ENCODE measurements at places on chromosomes 2 and 18.

DNA sequence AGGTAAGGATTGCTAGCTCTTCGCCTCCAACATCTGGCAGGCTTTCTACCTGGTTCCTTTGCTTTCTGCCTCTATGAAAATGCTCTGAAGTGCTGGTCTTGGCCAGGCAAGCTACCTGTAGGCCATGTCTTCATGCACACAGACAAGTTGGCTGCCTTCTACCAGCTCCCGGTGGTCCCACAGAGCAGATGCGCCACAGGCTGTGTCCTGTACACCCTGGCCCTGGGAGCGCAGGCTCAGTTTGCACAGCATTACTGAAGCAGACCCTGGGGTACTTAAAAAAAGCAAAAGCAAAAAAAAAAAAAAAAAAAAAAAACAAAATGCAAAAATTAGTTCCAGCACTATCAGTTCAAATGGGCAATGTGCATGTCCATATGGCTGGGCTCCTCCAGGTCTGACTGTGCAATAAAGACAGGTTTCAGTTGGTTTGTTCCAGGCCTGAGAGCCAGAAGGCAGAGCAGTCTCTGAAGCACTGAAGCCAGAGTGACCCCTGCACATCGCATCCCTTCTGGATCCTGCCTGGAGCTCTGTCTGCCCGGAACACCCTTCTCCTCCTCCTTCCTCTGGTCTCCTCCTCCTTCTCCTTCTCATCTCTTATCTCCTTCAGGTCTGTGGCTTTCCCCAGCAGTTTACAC lies 288.0 kb upstream of the REV1 start:
- no peak for DNase-seq

DNA sequence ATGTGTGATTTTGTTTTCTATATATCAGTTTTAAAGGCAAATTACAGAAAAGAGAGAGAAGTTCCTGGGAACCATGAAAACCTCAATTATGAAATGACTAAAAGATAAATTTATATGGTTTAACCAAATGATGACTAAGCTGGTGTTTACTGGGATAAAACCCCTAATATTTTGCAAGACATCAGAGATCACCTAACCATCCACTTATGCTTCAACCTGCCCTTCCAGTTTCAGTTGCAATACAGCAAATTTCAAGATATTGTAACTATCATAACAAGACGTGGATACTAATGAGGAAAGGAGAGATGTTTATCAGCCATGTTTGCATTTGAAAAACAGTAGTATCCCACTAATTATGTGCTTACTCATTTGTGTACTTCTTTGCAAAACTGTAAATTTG lies 108.2 kb downstream of the GAREM1 start:
- DNase-seq: no peak

- DNase-seq: no peak
Measured at GRCh38 chr2:172997031-172997430, 78.6 kb upstream of the MAP3K20 start.

DNA sequence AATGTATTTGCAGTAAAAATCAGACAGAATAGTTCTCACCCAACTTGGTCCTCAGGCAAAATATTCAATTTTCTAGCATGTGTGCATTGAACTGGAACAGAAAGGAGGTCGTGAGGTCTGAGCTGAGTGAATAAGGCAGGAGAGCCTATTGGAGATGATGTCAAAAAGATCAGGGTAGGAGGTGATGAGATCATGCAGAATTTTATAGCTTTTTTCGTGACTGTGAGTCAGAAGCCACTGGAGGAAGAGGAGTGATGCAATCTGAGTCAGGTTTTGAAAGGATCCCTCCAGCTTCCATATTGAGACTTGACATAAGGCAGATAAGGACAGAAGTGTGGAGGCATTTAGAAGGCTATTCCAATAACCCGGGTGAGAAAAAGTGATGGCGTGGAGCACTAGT lies 299.5 kb upstream of the SOX11 start:
- no peak for DNase-seq

- no peak for DNase-seq
Measured at GRCh38 chr2:8571792-8572499, 109.9 kb upstream of the ID2 start.

GRCh38 chr2:204336153-204336744 lies 209.0 kb upstream of the PARD3B start:
- no peak for DNase-seq

- no peak for DNase-seq
Measured at GRCh38 chr2:154700136-154700535, 1.6 kb downstream of the KCNJ3 start.

DNA sequence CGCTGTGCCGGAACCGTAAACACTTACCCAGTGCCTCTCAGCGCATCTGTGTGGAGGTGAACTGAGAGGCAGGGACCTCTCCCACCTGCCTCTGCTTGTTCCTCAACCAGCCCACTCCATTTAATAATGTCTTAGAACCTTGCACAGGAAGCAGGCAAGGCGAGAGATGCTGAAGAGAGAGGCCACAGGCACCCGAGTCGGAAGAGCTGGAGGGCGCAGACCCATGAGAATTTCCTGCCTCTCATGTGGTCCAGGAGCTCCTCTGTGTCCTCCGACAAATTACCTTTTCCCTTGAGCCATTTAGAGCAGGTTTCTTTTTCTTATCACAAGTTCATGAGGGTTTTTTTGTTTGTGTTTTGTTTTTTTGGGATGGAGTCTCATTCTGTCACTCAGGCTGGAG lies 4.9 kb upstream of the RFX8 start:
- DNase-seq: no peak

- no peak for DNase-seq
Measured at GRCh38 chr2:237141571-237142051, 55.9 kb downstream of the COPS8 start.

DNA sequence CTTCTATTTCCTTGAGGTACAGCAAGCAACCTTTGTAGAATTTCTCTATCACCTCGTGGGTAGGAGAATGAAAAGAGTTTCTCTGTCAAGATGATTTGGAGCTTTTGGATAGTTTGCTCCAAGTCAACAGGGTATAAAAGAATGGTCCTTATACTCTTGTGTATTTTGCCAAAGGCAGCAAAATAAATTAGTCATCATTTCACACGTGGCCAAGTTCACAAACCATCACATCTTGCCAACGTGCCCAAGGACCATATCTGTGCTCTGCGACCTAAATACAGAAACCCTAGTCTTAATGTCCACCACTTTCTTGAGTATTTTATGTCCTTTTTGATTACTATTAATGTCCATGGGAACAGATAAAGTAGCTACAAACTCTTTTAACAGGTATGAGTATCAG lies 262.9 kb downstream of the AFF3 start:
- no peak for DNase-seq

GRCh38 chr18:22309191-22309590 lies 108.5 kb downstream of the CTAGE1 start:
- DNase-seq: no peak

DNA sequence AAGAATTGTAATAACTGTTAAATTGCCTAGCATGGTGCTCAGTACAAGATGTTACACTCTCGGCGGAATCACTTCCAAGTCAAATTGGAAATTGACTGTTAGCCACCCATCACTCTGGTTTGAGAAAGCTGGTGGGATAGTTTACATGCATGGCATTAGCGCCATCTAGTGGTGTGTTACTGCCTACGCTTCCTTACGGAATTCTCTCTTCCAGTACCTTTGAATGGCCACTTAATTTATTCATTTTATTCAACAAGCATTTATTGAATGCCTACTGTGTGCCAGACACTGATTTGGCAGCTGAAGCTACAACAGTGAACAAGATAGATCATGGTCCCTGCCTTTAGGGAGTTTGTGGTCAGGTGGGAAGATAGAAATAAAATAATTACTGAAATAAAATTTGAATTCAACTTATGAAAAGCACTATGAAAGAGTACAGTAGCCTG lies 171.2 kb downstream of the TMEM247 start:
- DNase-seq: peak; percentile 43

DNA sequence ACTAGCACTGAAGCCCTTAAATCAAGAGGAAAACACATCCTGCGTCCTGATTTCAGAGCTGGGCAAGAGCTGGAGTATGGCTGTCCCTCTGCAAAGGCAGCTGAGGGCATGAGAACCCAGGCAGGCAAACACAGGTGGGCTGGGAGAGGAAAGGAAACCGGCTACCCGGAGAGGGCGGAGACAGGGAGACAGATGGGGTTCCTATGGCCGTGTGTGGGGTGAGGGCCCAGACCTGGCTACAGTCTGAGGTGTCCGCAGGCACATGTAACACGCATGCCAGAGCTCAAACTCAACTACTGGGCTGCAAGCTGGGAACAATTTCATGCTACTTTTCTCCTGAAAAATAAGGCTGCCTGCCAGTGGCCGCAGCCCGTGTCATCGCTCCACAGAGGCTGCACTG lies 2.7 kb downstream of the COPS9 start:
- no peak for DNase-seq

GRCh38 chr2:38533180-38533579 lies 69.5 kb downstream of the HNRNPLL start:
- DNase-seq: no peak

DNA sequence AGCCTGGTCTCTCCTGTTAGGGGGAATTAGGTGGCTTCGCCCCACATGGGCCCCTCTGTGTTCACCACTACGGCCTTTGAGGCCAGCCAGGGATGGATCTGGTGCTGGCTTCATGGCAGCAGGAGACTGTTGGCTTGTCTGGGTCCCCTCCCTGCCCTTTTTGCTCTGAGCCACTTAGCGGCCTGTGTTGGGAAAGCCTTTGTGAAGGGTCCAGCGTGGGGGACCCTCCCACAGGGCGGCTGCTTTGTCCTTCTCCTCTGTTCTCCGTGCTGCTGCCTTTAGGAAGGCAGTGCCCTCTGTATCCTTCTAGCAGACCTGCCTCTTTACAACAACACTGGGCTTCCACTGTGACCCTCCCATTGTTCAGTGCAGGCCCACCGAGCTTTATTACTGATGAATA lies 118.4 kb downstream of the TSN start:
- DNase-seq: no peak

- DNase-seq: no peak
Measured at GRCh38 chr18:38358805-38359657, 793.4 kb upstream of the CELF4 start.

DNA sequence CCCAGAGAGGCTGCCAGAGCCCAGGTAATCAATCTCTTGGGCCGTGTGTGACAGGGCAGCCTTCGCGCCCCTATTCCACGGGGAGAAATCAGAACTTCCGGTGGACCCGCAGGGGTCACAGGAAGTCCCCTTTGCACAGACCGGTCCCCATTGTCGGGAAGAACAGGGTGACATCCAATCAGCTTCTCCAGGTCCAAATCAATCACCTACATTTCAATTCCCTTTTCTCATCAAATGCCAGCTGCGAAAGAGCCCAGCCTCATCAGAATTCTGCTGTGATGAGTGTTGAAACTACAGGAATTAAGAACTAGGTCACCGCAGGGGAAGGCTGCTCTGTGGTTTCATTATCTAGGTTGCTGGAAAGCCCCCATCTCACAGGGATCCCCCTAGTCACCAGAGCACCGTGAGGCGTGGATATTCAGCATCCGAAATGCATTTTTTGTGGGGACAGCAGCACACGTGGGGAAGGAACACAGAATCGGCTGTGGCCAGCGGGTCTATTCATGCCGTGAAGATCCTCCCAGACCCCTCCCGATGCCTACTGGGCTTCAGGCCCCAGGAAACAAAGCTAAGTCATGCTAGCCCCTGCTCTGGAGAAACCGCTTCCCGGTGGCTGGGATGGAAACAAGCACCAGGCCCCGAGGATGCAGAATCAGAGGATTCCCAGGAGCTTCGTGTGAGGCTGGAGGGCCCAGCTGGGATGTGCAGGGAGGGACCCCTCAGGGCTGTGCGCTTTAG lies 193.7 kb upstream of the ID2 start:
- peak; percentile 30 for DNase-seq

DNA sequence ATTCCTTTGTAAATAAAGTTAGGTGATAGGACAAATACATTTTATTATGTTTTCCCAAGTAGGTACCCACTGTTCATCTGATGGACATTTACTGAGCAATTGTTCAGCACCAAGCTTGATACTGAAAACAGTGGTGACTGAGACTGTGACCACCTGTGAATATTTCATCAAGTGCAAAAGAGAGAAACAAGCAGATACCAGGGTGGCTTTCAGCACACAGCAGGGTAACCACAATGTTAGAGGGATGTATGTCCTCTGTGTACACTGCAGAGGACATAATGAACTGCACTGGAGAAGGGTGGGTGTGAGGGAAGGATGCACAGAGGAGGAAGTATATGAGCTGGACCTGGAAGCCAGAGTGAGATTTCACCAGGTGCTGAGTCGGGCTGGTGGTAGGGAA lies 411.8 kb downstream of the RAD51AP2 start:
- no peak for DNase-seq

DNA sequence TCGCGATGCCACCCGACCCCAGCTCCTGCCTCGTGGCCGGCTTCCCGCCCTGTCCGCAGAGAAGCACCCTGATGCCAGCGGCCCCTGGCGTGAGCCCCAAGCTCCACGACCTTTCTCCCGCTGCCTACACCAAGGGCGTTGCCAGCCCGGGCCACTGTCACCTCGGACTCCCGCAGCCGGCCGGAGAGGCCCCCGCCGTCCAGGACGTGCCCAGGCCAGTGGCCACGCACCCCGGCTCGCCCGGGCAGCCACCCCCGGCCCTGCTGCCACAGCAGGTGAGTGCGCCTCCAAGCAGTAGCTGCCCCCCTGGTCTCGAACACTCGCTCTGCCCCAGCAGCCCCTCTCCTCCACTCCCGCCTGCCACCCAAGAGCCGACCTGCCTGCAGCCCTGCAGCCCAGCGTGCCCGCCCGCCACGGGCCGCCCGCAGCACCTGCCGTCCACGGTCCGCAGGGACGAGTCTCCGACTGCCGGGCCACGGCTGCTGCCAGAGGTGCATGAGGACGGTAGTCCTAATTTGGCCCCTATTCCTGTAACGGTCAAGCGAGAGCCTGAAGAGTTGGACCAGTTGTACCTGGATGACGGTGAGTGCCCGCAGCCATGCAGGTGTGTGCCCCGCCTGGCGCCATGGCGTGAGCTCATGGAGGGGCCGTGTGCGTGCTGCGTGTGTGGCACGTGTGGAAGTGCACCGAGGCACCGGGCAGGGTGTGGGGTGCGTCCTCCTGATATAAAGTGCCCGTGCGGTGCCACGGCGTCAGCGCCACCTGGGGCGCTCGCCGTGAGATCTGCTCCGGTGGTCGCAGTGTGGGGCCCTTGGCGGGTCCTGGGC lies 90.8 kb downstream of the NFATC1 start:
- no peak for DNase-seq

DNA sequence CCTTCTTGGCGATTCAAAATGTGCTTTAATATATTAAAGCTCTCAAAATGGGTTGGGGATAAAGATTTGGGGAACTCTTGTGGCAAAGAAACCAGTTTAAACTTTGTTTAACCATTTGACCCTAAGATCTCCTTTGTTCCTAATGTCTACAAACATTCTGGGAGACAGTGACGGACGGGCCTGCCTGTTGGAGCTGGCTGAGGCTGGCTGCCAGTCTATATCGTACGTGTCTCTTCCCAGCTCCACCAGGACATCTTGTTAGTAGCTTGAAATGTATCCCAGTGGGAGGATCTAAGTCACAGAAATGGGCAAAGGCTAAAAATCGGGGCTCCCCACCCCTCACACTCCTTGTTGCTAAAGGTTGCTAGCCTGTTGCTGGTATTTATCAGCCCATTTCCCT lies 30.7 kb downstream of the ZNF532 start:
- no peak for DNase-seq

- no peak for DNase-seq
Measured at GRCh38 chr2:168434146-168434545, 21.9 kb upstream of the CERS6 start.

- peak; percentile 32 for DNase-seq
Measured at GRCh38 chr2:234291765-234292204, 205.1 kb downstream of the ARL4C start.

- no peak for DNase-seq
Measured at GRCh38 chr2:203870941-203871340, 3.4 kb downstream of the CTLA4 start.

Data from stimulated activated CD8-positive, alpha-beta memory T cell treated with anti-CD3 and anti-CD28 coated beads, Interleukin-4, amount 100 ng/mL, for 1 hour (primary cell).